ENCODE measurements at places on chromosomes 4 and X. TPM values are rescaled to one million over a fixed set of nuclear protein-coding genes. Genes with fewer than 3 reads are reported as not detected.

GRCh38 chr4:82194329-82194728 is 179.5 kb downstream of the HNRNPD start:
- H3K4me1 ChIP-seq: no peaks in the 10 kb centered on the region
- no peak for DNase-seq
- no peak overlapping the region for H3K4me3 ChIP-seq
- no peaks in the 10 kb centered on the region for H3K36me3 ChIP-seq

- no peak overlapping the region for H3K27ac ChIP-seq
- no peak overlapping the region for H3K4me3 ChIP-seq
- H3K4me1 ChIP-seq: peaks cover 8% of the 10 kb centered on the region
- no peak for DNase-seq
- no peaks in the 10 kb centered on the region for H3K36me3 ChIP-seq
Observed at GRCh38 chr4:95360906-95361695, 187.7 kb downstream of the UNC5C start.

FGFR3 gene
- 56.2 TPM for total RNA-seq

- no peak overlapping the region for H3K27ac ChIP-seq
- no peaks in the 10 kb centered on the region for H3K4me1 ChIP-seq
- no peaks in the 10 kb centered on the region for H3K27me3 ChIP-seq
- DNase-seq: no peak
Observed at GRCh38 chrX:97045470-97045869, 161.8 kb downstream of the RPA4 start.

DCTD gene
- 35.1 TPM for total RNA-seq

DNA sequence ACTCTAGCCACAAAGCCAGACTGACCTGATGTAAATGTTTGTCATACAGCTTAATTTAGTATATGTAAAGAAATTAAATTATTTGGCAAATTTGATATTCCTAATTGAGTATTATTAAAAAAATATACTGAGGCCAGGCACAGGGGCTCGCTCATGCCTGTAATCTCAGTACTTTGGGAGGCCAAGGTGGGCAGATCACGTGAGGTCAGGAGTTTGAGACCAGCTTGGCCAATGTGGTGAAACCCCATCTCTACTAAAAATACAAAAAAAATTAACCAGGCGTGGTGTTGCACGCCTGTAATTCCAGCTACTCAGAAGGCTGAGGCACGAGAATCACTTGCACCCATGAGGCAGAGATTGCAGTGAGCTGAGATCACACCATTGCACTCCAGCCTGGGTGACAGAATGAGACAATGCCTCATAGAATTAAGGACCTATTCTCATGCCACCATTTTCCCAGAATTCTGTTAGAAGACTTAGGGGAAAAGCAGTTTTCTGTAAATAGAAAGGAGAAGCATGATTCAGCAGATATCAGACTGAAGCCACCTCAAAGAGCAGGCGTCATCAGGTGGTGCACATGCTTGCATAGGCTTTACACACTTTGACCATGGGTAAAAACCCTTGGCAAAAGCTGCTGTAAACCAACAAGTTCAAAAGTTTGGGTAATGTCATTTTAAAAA is 6.1 kb downstream of the UBQLN2 start:
- H3K4me1 ChIP-seq: peaks cover 18% of the 10 kb centered on the region
- H3K4me3 ChIP-seq: no peak overlapping the region
- H3K27me3 ChIP-seq: no peaks in the 10 kb centered on the region
- DNase-seq: no peak
- no peak overlapping the region for H3K27ac ChIP-seq

SSX2 gene
- total RNA-seq: not detected

- no peak overlapping the region for H3K4me3 ChIP-seq
- peak; percentile 17 for DNase-seq
- H3K36me3 ChIP-seq: no peaks in the 10 kb centered on the region
- no peaks in the 10 kb centered on the region for H3K27me3 ChIP-seq
- H3K4me1 ChIP-seq: peaks cover 23% of the 10 kb centered on the region
Observed at GRCh38 chr4:183142571-183143550, 43.8 kb downstream of the WWC2 start.

SLC6A14 gene
- not detected for total RNA-seq
